ENCODE measurements at places on chromosomes 6 and 20. TPM values are rescaled to one million over a fixed set of nuclear protein-coding genes. Genes with fewer than 3 reads are reported as not detected.
A peak's percentile ranks its signal among the peaks of the same experiment; 100 is the strongest.

The MYLK4 gene
- total RNA-seq = 3.6 TPM

DNA sequence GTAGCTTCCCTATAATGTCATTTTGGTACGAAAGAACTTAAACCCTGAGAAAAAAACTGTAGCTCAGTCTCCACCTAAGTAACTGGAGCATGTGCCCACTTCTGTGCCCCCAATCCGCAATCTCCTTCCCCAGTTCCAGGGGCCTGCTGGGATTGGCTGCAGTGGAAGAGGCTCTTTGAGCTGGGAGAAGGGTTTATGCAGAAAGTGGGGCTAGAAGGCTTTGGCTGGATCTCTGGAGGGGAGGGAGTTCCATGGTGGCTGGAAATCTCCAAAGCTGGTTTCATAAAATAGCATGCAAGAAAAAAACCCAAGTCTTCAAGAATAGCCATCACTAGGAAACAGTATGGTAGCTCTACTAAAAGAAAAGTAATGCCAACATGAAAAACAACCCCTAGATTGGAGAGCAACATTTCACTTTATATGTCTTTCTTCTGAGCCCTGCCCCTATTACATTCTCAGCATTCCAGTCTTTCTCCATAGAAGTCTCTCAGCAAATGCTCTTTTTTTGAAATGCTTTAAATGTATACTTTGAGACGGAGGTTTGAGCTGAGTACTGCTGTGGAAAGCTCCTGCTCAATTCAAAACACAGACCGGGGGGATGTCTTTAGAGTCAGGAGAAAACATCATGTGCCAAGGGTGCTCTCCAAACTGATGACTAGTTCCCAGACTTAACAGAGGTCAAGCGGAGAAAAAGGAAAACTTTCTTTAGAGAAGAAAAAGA lies 36.0 kb upstream of the FOXO3 start:
- DNase-seq = no peak

- peak; percentile 51 for DNase-seq
Measured at GRCh38 chr6:98831057-98831958, 3.1 kb upstream of the POU3F2 start.

- no peak for DNase-seq
Measured at GRCh38 chr6:30685157-30686008, 1.1 kb downstream of the PPP1R18 start.

The ZC2HC1B gene
- not detected for total RNA-seq

The KCNK16 gene
- not detected for total RNA-seq

GRCh38 chr20:17327185-17328148 lies 100.6 kb downstream of the PCSK2 start:
- DNase-seq = no peak

GRCh38 chr6:39518221-39518620 lies 195.7 kb upstream of the KCNK16 start:
- no peak for DNase-seq

The C20orf204 gene
- total RNA-seq = 0.69 TPM

DNA sequence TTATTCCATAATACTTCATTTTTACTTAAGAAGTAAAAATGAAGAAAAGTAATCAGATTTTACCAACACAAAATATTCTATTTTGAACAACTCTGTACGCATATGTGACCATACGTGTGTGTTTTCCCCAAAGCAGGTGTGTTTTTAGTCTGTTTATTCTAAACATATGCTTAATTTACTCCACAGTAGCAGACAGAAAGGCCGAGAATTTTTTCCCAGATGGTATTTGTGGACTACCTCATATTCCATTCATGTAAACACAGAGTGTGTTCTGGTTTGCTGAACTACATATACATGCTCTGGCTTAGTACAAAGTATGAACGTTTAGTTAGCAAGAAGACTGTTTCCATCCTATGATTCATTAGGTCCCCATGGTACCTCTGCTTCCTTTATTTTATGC lies 233.3 kb upstream of the RUNX2 start:
- no peak for DNase-seq

DNA sequence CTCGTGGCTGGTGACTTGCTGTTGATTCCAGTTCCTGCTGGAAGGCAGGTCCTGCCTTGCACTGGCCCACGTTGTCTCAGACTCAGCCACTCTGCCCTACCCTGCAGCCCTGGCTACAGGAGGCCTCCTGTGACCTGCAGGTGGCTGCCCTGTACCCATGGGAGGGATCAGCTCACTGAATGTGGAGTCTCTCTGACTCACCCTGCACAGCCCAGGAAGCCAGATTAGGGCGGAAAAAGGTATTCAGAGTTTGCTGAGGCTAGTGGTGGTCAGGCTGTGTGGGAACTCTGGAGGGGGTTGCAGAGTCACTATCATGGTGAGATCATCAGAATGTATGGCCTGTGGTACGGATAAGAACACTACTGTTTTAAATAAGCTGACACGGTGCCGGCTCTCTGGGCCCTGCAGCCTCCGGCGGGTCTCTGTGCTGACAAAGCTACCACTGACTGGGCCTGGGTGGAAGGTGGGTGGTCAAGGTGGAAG lies 24.7 kb upstream of the PYGB start:
- DNase-seq = no peak

DNA sequence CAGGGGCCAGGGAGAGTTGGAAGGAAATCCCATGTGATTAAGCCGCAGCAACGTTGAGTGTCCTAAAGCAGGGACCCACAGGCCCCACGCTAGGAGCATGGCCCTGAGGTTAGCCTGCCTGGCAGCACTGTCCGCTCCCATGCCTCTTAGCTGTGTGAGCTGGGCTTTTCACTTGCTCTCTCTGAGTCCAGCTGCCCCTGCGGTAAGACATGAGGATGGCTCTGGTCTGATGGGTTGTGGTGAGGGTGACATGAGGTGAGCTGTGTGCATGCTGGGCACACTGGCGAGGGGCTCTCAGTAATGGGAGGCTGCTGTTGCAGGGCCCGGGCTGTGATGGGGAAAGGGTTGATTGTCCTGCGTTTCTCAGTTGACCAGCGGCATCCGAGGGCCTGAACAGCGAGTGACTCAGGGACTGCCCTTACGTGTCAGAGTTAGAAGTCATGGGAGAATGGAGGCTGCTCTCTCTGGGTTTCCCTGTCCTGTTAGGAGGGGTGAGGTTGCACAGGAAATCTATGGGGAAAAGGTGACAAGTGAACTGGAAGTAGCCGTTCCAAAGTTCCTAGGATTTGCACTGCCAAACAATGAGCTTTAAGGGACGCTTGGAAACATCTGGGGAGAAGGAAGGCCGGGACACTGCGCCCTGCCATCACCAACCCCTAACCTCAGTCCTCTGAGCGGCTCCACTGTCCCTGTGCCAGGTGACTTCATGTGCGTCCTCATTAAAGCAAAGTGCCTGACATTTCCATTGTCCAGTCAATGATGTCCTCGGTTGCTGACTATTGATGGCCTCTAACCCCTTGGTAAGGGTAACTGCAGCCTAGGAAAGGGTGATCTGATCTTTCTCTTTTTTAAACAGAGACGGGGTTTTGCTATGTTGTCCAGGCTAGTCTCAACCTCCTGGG lies 51.3 kb downstream of the ADNP start:
- DNase-seq = no peak

- no peak for DNase-seq
Measured at GRCh38 chr6:148345176-148345575, 2.5 kb downstream of the SASH1 start.

DNA sequence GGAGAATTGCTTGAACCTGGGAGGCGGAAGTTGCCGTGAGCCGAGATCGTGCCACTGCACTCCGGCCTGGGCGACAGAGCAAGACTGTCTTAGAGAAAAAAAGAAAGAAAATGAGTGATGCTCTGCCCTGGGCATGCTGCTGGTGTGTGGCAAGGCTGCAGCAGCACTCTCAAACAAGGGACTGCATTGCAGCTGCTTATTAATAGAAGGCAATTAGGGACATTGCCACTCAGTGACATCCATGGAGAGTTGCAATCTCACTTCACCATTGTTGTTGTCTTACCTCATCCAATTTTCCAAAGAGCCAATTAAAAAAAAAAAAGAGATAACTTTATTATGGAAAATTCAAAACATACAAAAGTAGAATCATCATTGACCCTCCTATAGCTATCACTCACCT lies 131.1 kb downstream of the LRRC1 start:
- no peak for DNase-seq

DNA sequence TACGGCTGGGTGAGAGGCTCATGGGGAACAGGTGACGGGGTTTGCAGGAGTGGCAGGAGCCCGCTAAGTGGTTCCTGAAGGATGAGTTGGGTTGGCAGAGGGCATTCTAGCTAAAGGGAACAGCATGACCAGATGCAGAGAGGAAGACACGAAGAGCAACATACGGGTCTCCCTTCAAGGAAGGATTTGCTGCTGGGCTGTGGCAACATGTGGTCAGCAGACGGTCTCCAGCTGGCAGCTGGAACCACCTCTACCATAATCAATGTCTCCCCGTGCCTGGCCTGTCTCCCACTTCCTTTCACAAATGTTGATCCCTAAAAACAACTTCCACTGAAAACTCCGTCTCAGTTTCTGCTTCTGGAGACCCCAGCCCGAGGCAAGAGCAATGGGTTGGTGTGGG lies 80.6 kb upstream of the SULF2 start:
- no peak for DNase-seq

The TSBP1 gene
- total RNA-seq = not detected

GRCh38 chr6:103797738-103798137 lies 1062.0 kb downstream of the HACE1 start:
- no peak for DNase-seq
